ENCODE measurements at places on chromosomes 2 and 18.

DNA sequence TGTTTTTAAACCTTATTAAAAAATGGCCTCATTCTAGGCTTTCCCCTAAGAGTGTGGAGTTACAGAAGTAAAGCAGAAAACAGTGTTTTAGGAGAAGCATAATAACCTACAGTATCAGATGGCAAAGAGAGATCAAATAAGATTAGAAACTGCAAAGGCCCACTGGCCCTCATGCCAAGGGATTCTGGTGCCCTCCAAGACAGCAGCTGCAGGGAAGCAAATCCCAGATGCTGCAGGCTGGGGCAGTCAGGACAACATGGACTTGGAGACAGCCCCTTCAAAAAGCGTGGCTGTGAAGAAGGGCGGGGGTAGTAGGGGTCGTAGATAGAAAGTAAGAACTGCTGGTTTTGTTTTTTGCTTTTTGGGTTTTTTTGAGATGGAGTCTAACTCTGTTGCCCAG lies 28.3 kb upstream of the EPG5 start:
- DNase-seq: no peak

GRCh38 chr2:224807153-224807964 lies 91.2 kb upstream of the CCDC195 start:
- no peak for DNase-seq

DNA sequence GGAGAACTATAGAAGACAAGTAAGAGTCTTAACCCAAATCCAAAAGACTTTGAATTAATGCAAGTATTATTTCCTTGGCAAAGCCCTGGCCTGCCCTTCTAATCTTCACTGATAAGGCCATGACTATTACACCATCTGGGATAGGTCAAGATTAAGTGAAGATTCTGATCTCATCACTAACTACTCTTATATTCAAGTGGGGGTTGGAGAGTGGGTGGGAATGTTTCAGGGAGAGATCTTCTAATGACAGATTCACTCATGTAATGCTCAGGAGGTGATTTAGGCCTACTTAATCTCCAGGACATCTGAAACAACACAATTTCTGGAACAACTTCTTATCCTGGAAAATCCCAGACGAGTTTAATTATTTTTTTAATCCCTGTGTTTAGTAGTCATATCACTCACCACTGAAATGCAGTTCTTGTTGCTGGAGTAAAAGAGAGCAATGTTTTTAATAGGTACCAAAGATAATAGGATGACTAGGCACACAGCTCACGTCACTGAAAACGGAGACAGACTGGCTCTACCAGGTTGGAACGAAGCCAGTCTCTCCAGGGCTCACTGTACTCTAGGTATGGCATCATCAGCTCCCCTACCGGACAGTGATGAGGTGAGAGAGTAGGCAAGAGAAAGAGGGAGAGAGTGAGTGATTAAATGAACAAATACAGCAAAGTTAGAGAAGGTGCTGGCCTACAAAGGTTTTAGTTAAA lies 133.1 kb downstream of the NCKAP5 start:
- DNase-seq: no peak

GRCh38 chr2:239330836-239331235 lies 70.0 kb downstream of the HDAC4 start:
- no peak for DNase-seq

- DNase-seq: no peak
Observed at GRCh38 chr2:86352137-86352726, 14.8 kb upstream of the REEP1 start.

GRCh38 chr2:8095978-8096377 lies 585.9 kb upstream of the ID2 start:
- DNase-seq: no peak

DNA sequence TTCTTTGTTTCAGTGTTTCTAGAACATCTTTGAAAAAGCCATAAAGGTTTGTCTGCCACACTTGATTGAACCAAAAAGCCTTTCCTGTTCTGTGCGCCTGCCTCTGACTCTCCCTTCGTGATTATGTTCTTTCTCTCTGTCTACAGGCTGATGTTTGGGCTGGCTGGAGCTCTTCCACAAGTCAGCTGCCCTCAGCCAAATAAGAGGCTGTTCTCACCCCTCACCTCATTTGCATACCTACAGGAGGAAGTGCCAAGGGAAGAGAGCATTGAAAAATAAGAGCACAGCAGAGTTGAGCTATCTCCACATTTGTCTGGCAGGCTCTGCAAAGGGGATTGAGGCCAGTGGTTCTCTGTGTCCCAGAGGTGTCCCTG lies 15.8 kb downstream of the INPP5D start:
- DNase-seq: peak; percentile 54

GRCh38 chr2:201911372-201911771 lies 105.0 kb downstream of the CDK15 start:
- DNase-seq: no peak

DNA sequence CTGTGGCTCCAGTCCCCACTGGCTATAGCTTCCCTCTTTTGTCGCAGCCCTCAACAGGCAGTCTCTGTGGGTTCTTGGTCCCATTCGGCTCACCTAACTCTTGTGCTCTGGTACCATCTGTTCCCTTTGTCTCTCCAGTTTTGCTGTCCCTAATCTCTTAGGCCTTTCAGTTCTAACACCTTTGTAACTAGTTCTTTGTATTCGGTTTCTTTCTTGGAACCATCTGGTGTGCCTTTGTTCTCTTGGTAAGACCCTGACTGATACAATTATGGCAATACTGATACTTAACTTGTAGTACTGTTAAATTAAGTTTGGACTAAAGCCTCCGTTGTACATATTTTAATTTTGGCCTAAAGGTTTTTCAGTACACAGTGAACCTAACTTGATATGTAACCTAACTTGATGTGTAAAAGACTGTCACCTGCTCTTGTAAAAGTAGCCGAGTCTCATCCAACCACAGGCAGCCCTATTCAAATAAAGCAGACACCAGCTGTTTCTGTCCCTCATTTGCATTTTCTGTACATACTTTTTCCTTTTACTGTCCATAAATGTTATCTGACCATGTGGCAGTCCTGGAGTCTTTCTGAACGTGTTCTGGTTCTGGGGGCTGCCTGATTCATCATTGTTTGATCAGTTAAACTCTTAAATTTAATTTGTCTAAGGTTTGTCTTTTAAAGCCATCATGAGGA lies 4.8 kb upstream of the MRPL44 start:
- DNase-seq: no peak

GRCh38 chr2:69122271-69122670 lies 109.3 kb downstream of the ANTXR1 start:
- no peak for DNase-seq

DNA sequence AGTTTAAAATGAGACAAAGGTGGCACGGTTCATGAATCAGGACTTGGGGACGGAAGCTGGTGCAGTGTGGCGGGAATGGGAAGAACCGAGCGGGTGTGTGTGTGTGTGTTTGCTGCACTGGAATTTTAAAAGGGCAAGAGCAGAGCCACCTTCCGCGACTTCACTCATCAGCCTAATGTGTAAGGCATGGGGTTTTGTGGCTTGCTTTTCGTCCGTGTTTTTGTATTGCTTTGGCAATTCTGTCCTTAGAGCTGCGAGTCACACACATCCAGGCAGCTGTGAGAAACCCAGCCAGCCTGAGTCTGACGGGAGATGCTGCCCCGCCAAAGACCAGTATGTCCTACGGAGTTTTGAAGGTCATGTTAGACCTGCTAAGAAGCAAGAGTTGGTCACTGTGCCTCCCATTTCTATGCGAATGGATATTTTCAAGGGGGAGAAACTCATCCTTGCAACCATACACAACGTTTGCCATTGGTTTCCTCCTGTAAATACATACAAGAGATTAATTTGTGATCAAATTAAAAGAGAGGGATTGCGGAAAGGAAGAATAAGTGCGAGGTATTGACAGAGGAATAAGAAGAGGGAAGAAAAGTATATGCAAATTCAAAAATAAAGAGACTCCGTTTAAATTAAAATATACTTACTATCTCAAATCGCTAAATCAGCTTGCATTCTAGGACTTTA lies 665 bp upstream of the CACNB4 start:
- no peak for DNase-seq

DNA sequence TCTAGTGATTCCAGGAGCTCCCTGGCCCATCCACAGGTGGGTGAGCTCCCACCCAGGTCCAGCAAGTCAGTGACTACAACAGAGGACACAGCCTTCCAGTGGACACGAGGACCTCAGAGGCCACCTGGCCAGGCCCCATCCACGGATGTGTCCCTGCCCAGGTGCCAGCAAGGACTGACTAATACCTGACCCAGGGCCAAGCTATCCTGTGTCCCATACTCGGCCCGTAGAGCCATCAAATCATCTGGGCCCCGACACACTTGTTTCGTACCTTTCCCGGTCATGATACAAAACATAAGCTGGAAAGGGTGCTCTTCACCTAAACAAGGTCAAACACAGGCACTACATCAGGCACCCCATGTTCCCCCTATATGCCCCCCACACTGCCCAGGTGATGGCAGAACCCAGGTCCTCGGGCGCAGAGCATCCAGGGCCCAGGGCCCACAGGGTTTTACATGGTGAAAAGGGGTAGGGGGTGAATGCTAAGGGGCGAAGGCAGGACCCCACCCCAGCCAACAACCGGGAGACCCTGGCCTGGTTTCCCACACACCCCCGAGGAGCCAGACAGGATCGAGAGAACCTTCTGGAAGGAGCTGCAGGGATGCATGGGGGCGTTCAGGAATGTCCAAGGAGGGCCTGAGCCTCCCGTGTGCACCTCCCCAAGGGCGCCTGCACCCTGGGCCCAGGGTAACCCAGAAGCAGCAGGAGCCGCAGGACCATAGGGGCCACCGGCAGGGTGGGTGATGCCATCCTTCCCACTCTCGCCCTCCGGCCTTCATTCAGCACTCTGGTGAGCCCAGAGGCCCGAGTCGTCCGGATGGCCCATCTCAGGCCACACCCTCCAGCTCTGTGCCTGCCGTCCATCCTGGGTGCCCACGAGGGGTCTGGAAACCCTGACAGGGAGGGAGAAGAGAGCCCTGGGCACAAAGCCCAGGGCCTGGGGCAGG lies 94.3 kb downstream of the HDAC4 start:
- peak; percentile 59 for DNase-seq

GRCh38 chr2:158904627-158905177 lies 63.7 kb upstream of the TANC1 start:
- DNase-seq: no peak

DNA sequence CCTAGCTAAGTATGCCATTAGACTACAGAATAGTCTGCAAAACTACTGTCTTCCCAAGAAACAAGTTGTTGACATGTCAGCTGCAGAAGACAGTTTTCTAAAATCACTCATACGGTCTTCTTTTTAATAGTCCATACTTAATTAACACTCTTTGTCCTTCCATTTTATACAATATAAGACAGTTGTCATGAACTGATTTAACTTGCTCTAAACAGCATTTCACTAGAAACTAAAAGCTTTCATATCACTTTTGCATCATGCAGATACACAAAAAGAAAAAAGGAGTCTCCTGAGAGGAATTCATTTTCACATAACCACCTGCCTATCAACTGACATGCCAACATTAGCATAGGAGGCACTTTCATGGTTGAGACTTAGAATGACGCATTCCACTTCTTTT lies 1159.6 kb upstream of the CHAC2 start:
- no peak for DNase-seq

- no peak for DNase-seq
Observed at GRCh38 chr2:210528716-210529115, 27.7 kb upstream of the CPS1 start.

- peak; percentile 44 for DNase-seq
Observed at GRCh38 chr2:240514631-240515030, 43.2 kb downstream of the ANKMY1 start.

DNA sequence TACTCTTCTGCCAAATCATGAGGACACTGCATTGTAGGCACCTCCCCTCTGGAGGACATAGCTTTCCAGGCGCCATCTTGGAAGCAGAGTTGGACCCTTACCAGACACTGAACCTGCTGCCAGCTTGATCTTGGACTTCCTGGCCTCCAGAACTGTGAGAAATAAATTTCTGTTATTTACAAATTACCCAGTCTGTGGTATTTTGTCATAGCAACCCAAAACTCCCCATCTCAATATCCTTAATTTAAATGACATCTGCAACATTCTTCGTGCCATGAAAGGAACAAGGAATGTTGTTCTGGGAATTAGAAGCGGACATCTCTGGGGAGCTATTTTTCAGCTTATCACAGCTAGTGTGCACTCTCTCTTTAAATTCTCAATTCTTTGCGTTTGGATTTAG lies 57.4 kb upstream of the CHRNA1 start:
- DNase-seq: no peak

- DNase-seq: no peak
Observed at GRCh38 chr2:218816561-218817011, 15.0 kb downstream of the PRKAG3 start.

- no peak for DNase-seq
Observed at GRCh38 chr2:200787351-200788120, 24.2 kb upstream of the BZW1 start.

DNA sequence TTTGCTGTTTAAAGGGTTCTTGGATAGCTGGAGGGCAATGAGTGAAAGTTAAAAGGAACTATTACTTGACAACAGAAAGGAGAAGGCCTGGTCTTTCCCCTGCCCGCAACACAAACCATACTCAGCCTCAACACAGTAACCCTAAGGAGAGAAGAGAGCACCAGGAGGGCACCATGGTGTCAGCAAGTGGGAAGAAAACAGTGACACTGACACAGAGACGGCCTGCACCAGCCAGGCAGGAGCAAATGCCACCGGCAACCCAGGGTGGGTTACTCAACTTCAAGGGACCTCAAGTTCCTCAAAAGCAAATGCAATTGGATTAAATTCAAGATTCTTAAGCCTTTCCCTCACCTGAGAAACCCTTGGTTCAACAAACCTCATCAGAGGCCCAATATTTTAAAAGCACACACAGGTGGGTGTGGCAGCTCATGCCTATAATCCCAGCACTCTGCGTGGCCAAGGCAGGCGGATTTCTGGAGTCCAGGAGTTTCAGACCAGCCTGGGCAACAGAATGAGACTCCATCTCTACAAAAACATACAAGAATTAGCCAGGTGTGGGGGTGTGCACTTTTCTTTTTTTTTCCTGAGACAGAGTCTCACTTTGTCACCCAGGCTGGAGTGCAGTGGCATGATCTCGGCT lies 52.3 kb downstream of the TFCP2L1 start:
- DNase-seq: no peak

- DNase-seq: no peak
Observed at GRCh38 chr2:134306521-134306920, 52.6 kb downstream of the MGAT5 start.

DNA sequence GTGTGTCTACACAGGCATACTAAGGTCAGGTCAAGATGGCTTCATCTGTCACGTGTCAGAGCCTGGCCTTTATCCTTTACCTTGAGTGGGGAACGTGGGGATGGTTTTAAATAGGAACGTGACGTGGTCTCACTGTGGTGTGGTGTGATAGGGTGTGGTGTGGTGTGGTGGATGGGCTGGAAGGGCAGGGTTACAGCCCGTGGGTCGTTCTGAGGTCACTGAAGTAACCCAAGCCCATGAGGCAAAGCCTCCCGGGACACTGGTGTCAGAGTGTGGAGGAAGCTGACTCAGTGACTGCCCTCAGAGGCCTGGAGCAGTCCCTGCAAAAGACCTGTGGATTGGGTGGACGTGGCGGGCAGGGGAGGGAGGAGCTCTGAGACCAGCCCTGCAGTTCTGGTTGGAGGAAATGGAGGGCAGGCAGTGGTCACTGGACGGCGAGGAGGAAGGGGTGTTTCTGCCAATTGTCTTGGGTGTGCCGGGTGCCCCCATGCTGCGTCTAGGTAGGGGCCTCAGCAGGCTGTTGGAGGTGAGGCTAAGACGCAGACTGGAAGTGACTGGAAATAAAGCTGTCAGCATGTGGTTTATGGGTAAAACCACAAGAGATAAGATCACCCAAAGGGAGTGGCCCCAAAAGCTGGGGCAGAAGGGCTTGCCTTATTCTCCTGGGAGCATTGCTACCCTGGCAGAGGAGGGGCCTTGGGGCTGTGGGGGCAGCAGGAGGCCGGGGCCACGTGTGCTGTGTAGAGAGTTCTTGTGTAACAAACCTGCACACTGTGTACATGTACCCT lies 84.8 kb downstream of the SH3RF3 start:
- DNase-seq: peak; percentile 78

GRCh38 chr2:152718076-152718908 lies at the start of gene ARL6IP6:
Gene ARL6IP6 (plus strand): TSS chr2:152718620. CDS start chr2:152718625, 5 bp downstream.
- peak; percentile 97 for DNase-seq

Measured in suprapubic skin (tissue), 4 donors.